ENCODE measurements at places on chromosomes 16 and 17.

- no peak for DNase-seq
Measured at GRCh38 chr16:84862804-84863480, 43.2 kb downstream of the CRISPLD2 start.

DNA sequence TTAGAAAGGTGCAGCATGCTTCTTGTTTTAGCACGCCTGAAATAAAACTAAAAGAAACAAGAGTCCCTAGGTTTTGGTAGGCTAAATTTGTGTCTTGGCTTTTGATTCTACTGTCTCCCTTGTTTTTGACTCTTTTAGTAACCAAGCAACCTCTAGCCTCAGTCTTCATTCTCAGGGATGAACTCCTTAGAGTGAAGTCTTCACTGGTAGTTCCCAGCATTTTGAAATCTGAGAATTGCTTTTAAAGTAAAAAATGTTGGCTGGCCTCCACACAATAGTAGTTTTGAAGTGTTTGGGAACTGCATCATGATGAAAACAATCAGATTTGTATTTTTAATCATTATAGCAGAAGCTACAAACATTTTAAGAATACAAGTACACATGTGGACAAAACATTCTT lies 6.1 kb upstream of the CDR2 start:
- DNase-seq, result no peak

DNA sequence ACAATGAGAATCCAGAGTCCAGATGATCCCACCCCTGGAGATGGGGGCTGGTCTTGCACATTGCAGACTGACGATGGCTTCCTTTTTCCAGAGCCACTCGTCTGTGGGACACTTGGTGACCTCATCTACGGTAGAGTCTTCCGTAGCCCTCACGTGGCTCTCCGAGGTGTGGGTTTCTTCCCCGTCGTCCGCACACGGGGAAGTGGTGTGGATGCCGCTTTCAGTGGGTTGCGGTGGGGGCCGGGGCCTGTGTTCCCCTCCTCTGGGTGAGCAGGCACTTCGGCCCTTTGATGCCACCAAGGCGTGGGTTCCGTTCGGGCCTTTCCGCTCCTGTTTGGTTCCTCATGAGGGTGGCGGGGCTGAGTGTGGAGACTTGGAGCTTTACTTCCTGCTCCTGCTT lies 21.4 kb downstream of the BAIAP2 start:
- DNase-seq, result no peak

GRCh38 chr16:35252356-35252936 lies 1793.0 kb downstream of the TP53TG3F start:
- peak; percentile 0 for DNase-seq

DNA sequence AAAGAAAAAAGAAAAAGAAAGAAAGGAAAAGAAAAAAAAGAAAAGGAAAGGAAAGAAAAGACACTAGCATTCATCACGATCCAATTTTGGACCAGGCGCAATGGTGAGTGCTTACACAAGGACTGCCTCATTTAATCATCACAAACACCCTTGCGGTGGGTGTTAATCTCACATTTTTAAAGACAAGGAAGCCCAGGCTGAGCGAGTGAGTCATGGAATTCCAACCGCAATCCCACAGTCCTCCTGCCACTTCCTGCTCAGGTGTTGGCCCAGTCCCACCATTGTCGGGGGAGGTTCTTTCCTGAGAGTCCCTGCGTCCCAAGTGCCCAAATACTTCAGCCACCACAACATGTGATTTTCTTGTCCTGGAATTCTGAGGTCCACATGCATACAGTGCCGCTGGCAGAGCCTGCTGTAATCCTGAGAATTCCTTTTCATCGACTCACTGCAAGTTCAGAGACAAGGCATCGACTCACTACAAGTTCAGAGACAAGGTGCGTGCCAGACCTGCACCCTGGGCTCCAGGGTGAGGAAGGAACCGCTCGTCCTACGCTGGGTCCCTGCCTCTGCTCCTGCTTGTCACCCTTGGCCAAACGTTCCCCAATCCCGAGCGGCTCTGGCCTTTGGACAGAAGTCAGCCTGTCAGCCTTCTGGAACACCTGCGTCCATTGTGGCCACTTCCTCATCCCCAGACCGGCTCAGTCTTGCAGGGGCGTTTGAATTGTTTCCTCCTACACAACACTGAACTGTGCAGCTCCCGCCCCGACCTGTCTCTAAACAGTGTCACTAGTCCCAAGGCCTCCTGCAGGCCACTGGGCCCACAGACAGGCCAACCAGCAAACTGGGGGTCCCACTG lies 5.8 kb downstream of the ZG16B start:
- DNase-seq, result peak; percentile 96

Data from astrocyte of the spinal cord (primary cell).